Daoy (cell line): ENCODE measurements at places on chromosomes 1 and 21. TPM values are rescaled to one million over a fixed set of nuclear protein-coding genes. Genes with fewer than 3 reads are reported as not detected.

CLDN17 gene
- not detected in 2 replicates for total RNA-seq

KCNA3 gene
- total RNA-seq = 0.12 and 0.29 TPM in 2 replicates

CFHR3 gene
- not detected in 2 replicates for total RNA-seq

KDF1 gene
- total RNA-seq = 0.11 TPM in 1 of 2 replicates, not detected in the other

PLA2G2D gene
- total RNA-seq = not detected in 2 replicates

TOR1AIP2 gene
- 79.9 and 80.6 TPM in 2 replicates for total RNA-seq
